ENCODE measurements at places on chromosomes 5 and 9.

GRCh38 chr9:94993160-94993820, 266.8 kb downstream of the AOPEP start:
- no peak for DNase-seq

GRCh38 chr5:172550096-172550765, 90.8 kb upstream of the NEURL1B start:
- no peak for DNase-seq

DNA sequence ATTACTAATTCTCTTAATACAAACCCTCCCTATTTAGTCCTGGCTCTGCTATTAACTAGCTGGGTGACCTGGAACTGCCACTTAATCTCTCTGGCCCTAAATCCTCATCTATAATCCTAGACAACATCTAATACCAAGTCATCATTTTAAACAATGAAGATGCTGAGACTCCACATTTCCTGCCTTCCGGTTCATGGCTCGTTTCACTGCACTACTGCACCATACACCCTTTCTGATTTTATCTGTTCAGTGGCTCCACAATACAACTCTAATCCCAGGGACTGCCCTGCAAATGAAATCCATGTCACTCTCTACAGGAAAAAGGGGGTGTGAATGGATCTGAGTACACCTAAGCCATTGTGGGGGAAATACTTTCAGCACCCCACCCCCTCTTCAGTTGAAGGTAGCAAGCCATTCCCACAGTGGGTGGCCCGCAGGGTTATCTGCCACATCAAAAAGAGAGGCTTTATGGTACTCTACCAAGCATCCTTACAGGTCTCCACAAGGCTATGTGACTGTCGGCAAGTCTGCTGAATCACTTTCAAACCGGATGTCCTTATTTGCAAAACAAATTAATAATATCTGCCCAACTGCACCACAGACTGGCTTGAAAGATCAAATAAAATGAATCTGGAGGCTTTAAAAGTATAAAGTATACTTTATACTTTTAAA, 89.5 kb downstream of the EPB41L4A start:
- DNase-seq: no peak

DNA sequence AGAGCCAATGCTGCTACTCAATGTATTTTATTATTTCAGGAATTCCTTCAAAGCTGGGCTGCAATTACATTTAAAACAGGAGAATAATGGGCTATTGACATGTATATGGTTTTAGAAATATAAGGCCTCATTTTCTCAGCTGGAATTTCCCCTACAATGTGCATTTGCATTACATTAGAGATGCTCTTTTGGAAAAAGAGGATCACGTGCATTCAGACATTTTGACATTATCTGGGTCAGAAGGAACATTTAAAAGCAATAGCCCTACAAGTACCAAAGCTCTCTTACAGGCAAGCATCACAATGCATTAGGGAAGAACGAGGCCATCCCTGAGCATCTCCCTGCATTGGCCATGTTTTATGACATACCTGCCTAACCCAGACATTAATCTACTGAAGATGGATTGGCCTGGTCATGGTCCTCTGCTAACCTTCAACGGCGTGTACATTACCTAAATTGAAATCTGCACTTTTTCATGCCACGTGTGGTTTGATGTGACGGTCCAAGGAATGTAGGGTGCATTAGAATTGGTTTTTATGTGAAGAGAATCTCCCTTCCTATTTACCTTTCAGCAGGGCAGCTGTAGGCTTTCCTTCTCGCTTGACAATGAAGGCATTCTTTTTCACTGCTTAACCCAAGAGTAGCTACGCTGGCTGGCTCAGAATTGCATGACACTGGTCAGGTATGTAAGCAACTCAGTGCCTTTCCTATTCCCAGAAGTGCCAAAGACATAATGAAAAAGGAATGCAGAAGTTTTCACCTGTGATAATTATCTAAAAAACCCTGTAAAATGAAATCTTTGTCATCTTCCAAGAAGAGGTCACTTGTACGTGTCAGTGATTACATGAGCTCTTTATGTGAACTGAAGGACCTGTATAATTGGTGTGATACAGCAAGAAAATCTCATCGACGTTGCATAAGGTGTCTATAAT, 212.3 kb upstream of the MPDZ start:
- DNase-seq: no peak

GRCh38 chr9:109765278-109765677, 14.7 kb upstream of the PALM2AKAP2 start:
- no peak for DNase-seq

DNA sequence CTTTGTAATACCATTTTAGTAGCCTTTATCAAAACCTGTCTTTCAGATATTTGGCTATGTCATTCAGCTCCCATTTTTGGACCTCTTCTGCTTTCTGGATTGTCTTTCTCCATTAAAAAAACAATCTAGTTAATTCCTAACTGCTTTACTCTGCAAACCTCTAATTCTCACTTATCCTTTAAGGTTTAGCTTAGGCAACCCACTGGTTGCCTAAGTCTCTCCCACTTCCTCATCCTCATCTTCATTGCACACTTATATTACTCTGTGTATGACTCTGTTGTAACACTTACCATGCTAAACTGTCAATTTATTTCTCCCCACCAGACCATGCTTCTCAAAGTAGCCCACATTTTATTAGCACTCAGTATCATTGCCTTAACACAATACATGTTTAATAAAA, 205.0 kb upstream of the DMRTA1 start:
- DNase-seq: no peak

GRCh38 chr9:96154081-96154480, 147.9 kb downstream of the HSD17B3 start:
- no peak for DNase-seq

DNA sequence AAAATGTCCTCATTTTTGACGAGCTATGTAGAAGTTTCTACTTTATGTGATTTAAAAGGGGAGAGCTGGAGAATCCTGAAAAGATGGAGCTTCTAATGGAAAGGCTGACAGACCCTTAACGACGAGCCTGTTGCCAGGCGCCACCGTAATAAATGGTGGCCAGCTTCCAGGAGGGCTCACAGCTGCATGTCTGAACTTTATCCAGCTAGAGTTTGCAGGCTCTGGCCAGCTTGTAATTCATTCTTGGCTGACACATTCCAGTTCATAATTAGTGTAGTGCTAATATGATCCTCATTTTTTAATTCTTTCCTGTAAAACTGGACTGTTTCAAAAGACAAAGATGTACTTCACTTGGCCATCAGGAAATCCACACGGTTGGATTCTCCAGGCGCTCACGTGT, 246.7 kb downstream of the GAS1 start:
- DNase-seq: no peak

Data from naive thymus-derived CD4-positive, alpha-beta T cell (primary cell).